ENCODE measurements at places on chromosomes 4 and X. TPM values are rescaled to one million over a fixed set of nuclear protein-coding genes. Genes with fewer than 3 reads are reported as not detected.

- H3K4me1 ChIP-seq: peaks cover 36% of the 10 kb centered on the region
- peak overlapping the region; percentile 99 for H3K27ac ChIP-seq
- H3K27me3 ChIP-seq: no peaks in the 10 kb centered on the region
- H3K4me3 ChIP-seq: no peak overlapping the region
Observed at GRCh38 chr4:182643801-182644682, 273.1 kb downstream of the DCTD start.

FATE1 gene
- total RNA-seq: not detected

DNA sequence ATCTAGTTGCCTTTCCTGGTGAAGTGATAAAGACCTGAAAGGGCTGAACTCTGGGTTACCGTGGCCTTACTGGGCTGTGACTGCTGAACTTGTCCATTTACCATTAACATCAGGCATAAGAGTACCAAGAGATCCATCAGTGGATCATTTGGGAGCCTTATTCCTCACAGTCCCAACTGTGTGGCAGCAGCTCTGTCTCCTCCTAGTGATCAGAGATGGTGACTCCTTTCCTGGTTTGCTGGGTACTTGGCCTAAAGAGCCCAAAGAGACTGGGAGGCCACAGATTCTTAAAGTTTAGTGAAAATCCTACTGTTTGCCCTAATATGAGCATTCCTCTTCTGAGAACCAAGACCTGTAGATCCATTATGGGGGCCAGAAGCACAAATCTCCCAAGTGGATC is 56.3 kb upstream of the ATP6AP2 start:
- H3K4me1 ChIP-seq: no peaks in the 10 kb centered on the region
- H3K27me3 ChIP-seq: no peaks in the 10 kb centered on the region
- no peak overlapping the region for H3K27ac ChIP-seq
- no peak overlapping the region for H3K4me3 ChIP-seq

GRCh38 chr4:76723373-76723772 is 174.6 kb downstream of the SOWAHB start:
- peaks cover 6% of the 10 kb centered on the region for H3K36me3 ChIP-seq
- peak overlapping the region; percentile 68 for H3K27ac ChIP-seq
- H3K4me3 ChIP-seq: no peak overlapping the region
- DNase-seq: no peak
- peaks cover 43% of the 10 kb centered on the region for H3K4me1 ChIP-seq
- no peaks in the 10 kb centered on the region for H3K27me3 ChIP-seq

- H3K27ac ChIP-seq: peak overlapping the region; percentile 29
- DNase-seq: no peak
- no peaks in the 10 kb centered on the region for H3K27me3 ChIP-seq
- peaks cover 12% of the 10 kb centered on the region for H3K36me3 ChIP-seq
Observed at GRCh38 chr4:40164459-40164858, 32.4 kb upstream of the RHOH start.

- H3K4me3 ChIP-seq: no peak overlapping the region
- H3K27me3 ChIP-seq: no peaks in the 10 kb centered on the region
- DNase-seq: peak; percentile 90
- H3K4me1 ChIP-seq: no peaks in the 10 kb centered on the region
- no peaks in the 10 kb centered on the region for H3K36me3 ChIP-seq
- H3K27ac ChIP-seq: no peak overlapping the region
Observed at GRCh38 chr4:1574601-1575417, 109.3 kb downstream of the FAM53A start.

FGF5 gene
- total RNA-seq: 1.3 TPM

ZNF81 gene
- total RNA-seq: 15.8 TPM

GRCh38 chr4:114385195-114385985 is 213.2 kb upstream of the UGT8 start:
- H3K4me1 ChIP-seq: peaks cover 22% of the 10 kb centered on the region
- H3K36me3 ChIP-seq: no peaks in the 10 kb centered on the region
- DNase-seq: no peak
- H3K27me3 ChIP-seq: peaks cover 16% of the 10 kb centered on the region

- no peaks in the 10 kb centered on the region for H3K4me1 ChIP-seq
- no peaks in the 10 kb centered on the region for H3K36me3 ChIP-seq
- H3K27me3 ChIP-seq: no peaks in the 10 kb centered on the region
- no peak for DNase-seq
Observed at GRCh38 chr4:80495865-80496264, 160.3 kb downstream of the CFAP299 start.

GRCh38 chr4:185598846-185599552 is 63.7 kb upstream of the PDLIM3 start:
- no peak overlapping the region for H3K27ac ChIP-seq
- H3K36me3 ChIP-seq: peaks cover 2% of the 10 kb centered on the region
- H3K4me1 ChIP-seq: peaks cover 13% of the 10 kb centered on the region
- DNase-seq: no peak

VSIG4 gene
- total RNA-seq: not detected

CSAG3 gene
- not detected for total RNA-seq

ADH6 gene
- total RNA-seq: 0.19 TPM

- no peak overlapping the region for H3K4me3 ChIP-seq
- peaks cover 20% of the 10 kb centered on the region for H3K4me1 ChIP-seq
- no peak for DNase-seq
- H3K36me3 ChIP-seq: no peaks in the 10 kb centered on the region
Observed at GRCh38 chr4:14165222-14165920, 537.8 kb upstream of the BOD1L1 start.

GRCh38 chr4:779555-779954 is 46.4 kb downstream of the CPLX1 start:
- peaks cover 23% of the 10 kb centered on the region for H3K36me3 ChIP-seq
- peak; percentile 36 for DNase-seq
- peak overlapping the region; percentile 84 for H3K4me3 ChIP-seq
- H3K27me3 ChIP-seq: no peaks in the 10 kb centered on the region
- H3K27ac ChIP-seq: peak overlapping the region; percentile 97

DNA sequence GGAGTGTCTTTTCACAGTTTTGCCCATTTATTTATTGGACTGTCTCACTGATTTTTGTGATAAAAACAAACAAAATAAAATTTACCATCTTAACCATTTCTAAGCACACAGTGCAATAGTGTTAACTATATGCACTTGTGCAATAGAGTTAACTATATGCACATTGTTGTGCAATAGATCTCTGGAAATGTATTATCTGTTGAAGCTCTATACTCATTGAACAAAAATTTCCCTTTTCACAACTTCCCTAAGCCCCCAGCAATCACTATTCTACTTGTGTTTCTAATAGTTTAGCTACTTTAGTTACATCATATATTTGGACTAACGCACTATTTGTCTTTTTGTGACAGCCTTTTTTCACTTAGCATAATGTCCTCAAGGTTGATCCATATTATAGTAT is 59.7 kb upstream of the BEX4 start:
- no peak overlapping the region for H3K4me3 ChIP-seq
- H3K4me1 ChIP-seq: peaks cover 18% of the 10 kb centered on the region
- H3K36me3 ChIP-seq: no peaks in the 10 kb centered on the region

- no peaks in the 10 kb centered on the region for H3K36me3 ChIP-seq
- no peaks in the 10 kb centered on the region for H3K27me3 ChIP-seq
- H3K4me3 ChIP-seq: no peak overlapping the region
- H3K4me1 ChIP-seq: no peaks in the 10 kb centered on the region
- no peak for DNase-seq
Observed at GRCh38 chrX:127726227-127726626, 326.0 kb downstream of the ACTRT1 start.

SAGE1 gene
- not detected for total RNA-seq

DNA sequence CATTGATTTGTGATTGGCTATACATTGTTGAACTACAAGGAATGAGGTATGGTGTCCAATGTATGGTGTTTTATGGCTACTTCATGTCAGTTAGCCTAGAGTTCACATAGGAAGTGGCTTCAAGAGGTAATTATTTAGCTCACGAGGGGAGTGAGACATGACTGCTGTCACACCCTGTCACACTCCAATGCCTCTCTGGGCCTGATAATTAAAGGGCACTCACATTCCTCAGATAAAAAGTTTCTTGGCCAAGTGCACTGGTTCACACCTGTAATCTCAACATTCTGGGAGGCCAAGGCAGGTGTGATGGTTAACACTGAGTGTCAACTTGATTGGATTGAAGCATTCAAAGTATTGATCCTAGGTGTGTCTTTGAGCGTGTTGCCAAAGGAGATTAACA is 65.0 kb upstream of the DDX60 start:
- no peaks in the 10 kb centered on the region for H3K4me1 ChIP-seq
- peaks cover 8% of the 10 kb centered on the region for H3K36me3 ChIP-seq
- H3K27me3 ChIP-seq: no peaks in the 10 kb centered on the region
- no peak overlapping the region for H3K4me3 ChIP-seq
- no peak for DNase-seq
- no peak overlapping the region for H3K27ac ChIP-seq

CRLF2 gene
- total RNA-seq: not detected

DNA sequence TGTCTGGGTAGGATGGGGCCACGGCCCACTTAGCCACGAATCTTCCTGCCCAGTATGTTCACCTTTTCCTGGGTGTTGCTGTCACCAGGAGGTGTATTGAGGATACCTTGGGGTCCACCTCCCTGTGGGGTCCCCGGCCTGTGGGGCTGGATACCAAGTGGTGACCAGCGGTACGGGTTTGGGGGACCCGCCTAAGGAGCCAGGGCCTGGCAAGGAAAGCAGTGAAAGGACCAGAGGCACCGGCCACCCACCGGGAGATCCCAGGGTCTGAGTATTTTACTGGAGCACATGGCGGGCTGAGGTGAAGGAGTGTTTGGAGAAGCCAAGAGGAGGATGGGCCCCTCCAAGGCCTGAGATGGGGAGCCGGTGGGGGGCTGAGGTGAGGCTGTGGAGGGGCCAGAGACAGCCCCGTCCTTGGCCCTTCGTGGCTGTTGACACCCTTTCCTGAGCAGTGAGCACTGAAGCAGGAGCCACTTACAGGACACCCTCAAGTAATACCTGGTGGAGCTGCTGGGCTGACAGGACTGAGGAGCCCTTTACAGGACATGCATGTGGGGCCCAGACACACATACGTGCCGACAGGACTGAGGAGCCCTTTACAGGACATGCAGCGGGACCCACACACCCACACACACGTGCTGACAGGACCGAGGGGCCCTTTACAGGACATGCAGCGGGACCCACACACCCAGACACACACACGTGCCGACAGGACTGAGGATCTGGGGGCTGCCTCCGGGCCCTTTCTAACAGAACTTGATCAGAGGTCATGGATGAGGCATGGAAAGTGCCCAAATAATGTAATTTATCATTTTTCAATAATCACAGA is 38.4 kb downstream of the TMEM271 start:
- no peaks in the 10 kb centered on the region for H3K4me1 ChIP-seq
- peak; percentile 73 for DNase-seq
- no peak overlapping the region for H3K27ac ChIP-seq
- H3K27me3 ChIP-seq: no peaks in the 10 kb centered on the region

GRCh38 chr4:182582245-182582644 is 334.9 kb downstream of the DCTD start:
- peak overlapping the region; percentile 52 for H3K27ac ChIP-seq
- H3K4me1 ChIP-seq: peaks cover 13% of the 10 kb centered on the region
- H3K4me3 ChIP-seq: no peak overlapping the region
- H3K36me3 ChIP-seq: no peaks in the 10 kb centered on the region

- H3K27me3 ChIP-seq: no peaks in the 10 kb centered on the region
- H3K36me3 ChIP-seq: no peaks in the 10 kb centered on the region
- H3K27ac ChIP-seq: no peak overlapping the region
- H3K4me3 ChIP-seq: no peak overlapping the region
- no peak for DNase-seq
Observed at GRCh38 chr4:53537606-53538005, 53.7 kb downstream of the LNX1 start.

TMEM35A gene
- total RNA-seq: 0.85 TPM

- no peaks in the 10 kb centered on the region for H3K36me3 ChIP-seq
- DNase-seq: no peak
- H3K27me3 ChIP-seq: no peaks in the 10 kb centered on the region
- H3K4me1 ChIP-seq: peaks cover 10% of the 10 kb centered on the region
- peak overlapping the region; percentile 3 for H3K27ac ChIP-seq
Observed at GRCh38 chrX:134537179-134537955, 77.4 kb downstream of the HPRT1 start.

DNA sequence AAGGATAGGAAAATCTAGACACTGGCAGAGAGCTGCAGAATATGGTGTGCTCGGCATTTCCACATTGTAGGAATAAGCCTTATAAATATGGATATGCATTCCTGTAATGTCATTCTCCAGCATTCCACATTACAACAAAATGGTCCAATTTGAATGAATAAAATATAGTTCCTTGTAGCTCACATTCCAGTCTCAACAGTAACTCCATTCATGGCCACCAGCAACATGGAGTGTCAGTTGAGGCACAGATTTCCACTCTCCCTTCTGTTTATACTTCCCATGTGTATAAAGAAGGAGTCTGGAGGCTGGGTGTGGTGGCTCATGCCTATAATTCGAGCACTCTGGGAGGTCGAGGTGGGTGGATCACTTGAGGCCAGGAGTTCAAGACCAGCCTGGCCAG is 84.5 kb downstream of the AASDH start:
- DNase-seq: no peak
- no peak overlapping the region for H3K4me3 ChIP-seq
- no peaks in the 10 kb centered on the region for H3K27me3 ChIP-seq
- H3K27ac ChIP-seq: no peak overlapping the region
- peaks cover 28% of the 10 kb centered on the region for H3K4me1 ChIP-seq

GRCh38 chr4:92047209-92047875 is 256.4 kb upstream of the GRID2 start:
- H3K36me3 ChIP-seq: no peaks in the 10 kb centered on the region
- H3K27me3 ChIP-seq: peaks cover 2% of the 10 kb centered on the region
- no peak for DNase-seq
- H3K4me1 ChIP-seq: no peaks in the 10 kb centered on the region

GABRG1 gene
- not detected for total RNA-seq

KDM6A gene
- total RNA-seq: 14.4 TPM

GRCh38 chr4:157012781-157013180 is 41.2 kb upstream of the PDGFC start:
- peaks cover 27% of the 10 kb centered on the region for H3K4me1 ChIP-seq
- H3K27ac ChIP-seq: peak overlapping the region; percentile 42
- H3K27me3 ChIP-seq: no peaks in the 10 kb centered on the region
- no peak overlapping the region for H3K4me3 ChIP-seq

GRCh38 chr4:176262243-176262642 is 6.8 kb downstream of the ASB5 start:
- DNase-seq: no peak
- no peak overlapping the region for H3K4me3 ChIP-seq
- no peaks in the 10 kb centered on the region for H3K27me3 ChIP-seq
- H3K36me3 ChIP-seq: peaks cover 2% of the 10 kb centered on the region
- no peak overlapping the region for H3K27ac ChIP-seq

ZAR1 gene
- not detected for total RNA-seq

CXXC4 gene
- total RNA-seq: not detected

GRCh38 chr4:33715841-33716395 is 2528.4 kb downstream of the ARAP2 start:
- H3K36me3 ChIP-seq: peaks cover 3% of the 10 kb centered on the region
- H3K4me3 ChIP-seq: no peak overlapping the region
- no peaks in the 10 kb centered on the region for H3K27me3 ChIP-seq
- peak overlapping the region; percentile 39 for H3K27ac ChIP-seq
- H3K4me1 ChIP-seq: peaks cover 31% of the 10 kb centered on the region
- DNase-seq: no peak
